IMR-90 (cell line): ENCODE measurements at places on chromosomes 7 and 10. TPM values are rescaled to one million over a fixed set of nuclear protein-coding genes. Genes with fewer than 3 reads are reported as not detected.

- DNase-seq = no peak
Measured at GRCh38 chr7:84264396-84264795, 69.8 kb upstream of the SEMA3A start.

Gene TMEM236
- polyA plus RNA-seq = not detected in 2 replicates

GRCh38 chr7:97016381-97017191 is 8.0 kb downstream of the DLX5 start:
- no peak for DNase-seq

Gene ADAM22
- 0.03 TPM in 2 replicates for polyA plus RNA-seq

Gene BAG3
- 38.4 and 42.5 TPM in 2 replicates for polyA plus RNA-seq

DNA sequence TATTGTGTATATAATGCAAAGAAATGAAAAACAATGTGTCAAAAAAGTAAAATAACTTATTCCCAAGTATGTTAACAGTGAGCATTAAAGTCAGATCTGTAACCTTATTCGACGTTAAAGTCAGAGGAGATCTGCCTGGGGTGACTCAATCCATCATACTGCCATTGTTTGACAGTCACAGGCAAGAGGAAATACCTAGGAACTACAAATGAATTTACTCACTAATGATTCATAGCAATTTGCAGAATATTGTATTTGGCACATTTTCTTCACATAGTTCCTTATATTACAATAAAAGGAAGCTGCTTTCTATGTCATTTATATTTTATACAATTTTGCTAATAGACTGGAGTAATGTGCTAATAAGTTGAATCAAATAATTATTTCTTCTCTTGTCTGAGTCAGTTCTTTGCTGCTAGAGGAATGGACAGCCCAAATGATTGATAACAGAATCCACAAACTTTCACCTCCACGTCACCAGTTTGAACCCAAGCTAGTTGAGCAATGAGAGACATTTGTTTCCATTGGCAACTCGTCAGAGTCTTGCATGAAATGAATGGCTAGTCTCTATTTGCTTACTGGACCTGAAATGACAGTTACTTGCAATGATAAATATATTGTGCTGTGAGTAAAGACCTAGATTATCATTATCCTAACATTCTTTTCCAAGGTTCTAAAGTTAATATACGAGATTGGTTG is 48.5 kb upstream of the TMEM106B start:
- peak; percentile 78 for DNase-seq

Gene PDGFA
- 3.3 and 4.7 TPM in 2 replicates for polyA plus RNA-seq

Gene TMEM229A
- not detected in 2 replicates for polyA plus RNA-seq

DNA sequence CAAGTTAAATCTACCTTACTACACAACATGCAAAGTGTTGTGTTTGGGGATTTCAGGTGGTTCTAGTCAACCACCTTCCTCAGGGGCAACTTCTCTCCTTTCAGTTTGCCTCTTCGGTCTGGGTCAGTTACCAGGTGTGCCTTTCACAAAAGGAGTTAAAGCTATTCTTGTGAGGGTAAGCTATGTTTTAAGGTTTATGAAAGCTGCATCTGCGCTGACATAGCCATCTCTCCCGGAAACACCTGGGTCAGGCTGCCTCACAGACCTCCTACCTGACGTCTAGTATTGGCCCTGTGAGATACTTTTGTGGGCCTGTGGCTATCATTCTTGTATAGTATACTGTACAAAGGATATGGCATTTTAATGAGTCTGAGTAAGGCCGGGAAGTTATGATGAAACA is 67.7 kb upstream of the ITGA8 start:
- no peak for DNase-seq

Gene SPDYE16
- not detected in 2 replicates for polyA plus RNA-seq

DNA sequence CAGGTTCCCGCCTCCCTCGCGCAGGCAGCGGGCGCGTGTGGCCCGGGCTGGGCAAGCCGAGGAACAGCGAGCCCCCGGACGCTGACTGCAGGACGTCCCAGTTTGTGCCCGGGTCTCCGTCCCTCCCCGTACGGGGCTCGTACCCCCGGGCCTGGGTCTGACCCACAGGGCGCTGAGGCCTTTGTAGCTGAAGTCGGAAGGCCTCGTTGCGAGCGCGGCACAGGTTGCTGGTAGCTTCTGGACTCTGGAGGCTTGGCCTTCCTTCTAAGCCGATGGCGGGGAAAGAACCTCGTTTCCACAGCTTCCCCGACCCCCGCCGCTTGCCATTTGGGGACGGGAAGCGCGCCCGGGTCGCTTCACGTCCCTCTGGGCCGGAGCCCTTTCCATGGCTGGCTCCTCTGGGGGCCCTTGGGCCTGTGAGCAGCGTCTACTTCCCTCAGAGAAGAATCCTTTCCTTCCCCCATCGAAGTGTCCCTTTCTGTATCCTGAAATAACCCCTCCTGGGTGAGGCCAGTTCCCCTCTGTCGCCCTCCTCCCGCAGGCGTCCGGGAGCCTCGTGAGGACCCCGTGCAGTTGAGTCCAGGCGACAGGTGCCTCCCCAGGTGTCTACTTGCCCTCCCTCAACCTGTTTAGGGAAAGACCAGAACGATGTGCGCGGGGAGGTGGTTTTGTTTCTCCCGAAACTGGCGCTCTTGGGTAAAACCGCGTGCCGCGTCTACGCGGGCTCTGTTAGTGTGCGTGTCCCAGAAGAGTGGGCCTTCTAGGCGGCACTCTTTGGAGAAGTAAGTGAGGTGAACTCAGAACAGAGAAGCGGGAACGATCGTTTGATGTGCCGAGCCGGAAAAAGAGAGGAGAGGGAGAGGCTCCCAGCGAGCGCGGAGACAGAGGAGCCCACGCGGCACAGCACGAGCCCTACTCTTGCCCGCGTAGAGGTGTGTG is 9.3 kb downstream of the EVX1 start:
- no peak for DNase-seq

DNA sequence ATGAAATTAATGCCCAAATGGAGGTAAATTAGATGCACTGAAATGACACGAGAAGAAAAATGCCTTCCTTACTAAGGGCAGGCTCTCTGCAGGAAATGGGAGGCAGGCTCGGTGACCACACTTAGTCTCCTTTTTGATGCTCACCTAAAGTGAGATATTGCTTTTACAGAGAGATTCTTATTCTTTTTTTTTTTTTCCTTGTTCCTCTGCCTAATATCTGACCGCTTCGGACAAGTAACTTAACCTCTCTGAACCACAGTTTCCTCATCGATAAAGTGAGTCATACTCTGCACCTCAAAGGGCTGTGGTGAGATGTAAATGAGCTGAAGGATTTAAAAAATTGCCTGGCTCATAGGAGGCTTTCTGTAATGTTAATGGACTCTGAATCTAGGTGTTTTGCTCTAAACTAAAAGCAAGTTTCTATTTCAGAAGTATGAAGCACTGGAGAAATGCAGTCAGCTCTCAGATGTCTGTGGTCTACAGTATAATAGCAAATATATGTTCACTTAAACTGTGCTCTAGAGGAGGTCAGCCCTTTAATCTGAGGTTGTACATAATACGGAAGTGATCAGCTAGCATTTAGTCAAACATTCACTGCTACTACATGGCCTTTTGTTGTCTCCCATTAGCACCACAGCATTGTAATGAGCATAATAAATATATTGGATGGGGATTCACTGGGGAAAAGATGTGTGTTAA is 23.2 kb downstream of the NKX2-3 start:
- DNase-seq = no peak

GRCh38 chr10:132363921-132364593 is 32.1 kb downstream of the LRRC27 start:
- DNase-seq = no peak

- no peak for DNase-seq
Measured at GRCh38 chr7:25968205-25968993, 183.6 kb upstream of the NFE2L3 start.

DNA sequence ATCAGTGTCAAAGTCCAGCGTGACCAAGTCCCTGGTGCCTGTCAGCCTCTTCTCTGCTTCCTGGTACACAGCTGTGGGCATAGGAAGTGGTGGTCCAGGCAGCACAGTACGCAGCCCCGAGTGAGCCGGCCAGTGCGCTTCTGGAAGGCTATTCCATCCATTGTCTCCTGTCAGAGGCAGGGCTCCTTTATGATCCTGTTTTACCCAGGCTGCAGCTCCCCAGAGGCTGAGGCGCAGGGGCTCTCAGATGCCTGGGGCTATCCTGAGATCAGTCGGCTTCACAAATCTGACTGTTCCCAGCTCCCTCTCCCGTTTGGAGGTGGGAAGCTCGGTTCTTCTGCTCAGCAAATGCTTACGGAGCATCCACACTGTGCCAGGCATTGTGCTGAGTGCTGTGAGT is 70.3 kb downstream of the LANCL2 start:
- no peak for DNase-seq

- peak; percentile 23 for DNase-seq
Measured at GRCh38 chr7:42174391-42174912, 62.6 kb downstream of the GLI3 start.

GRCh38 chr10:121078672-121079102 is 227.5 kb downstream of the WDR11 start:
- DNase-seq = no peak

DNA sequence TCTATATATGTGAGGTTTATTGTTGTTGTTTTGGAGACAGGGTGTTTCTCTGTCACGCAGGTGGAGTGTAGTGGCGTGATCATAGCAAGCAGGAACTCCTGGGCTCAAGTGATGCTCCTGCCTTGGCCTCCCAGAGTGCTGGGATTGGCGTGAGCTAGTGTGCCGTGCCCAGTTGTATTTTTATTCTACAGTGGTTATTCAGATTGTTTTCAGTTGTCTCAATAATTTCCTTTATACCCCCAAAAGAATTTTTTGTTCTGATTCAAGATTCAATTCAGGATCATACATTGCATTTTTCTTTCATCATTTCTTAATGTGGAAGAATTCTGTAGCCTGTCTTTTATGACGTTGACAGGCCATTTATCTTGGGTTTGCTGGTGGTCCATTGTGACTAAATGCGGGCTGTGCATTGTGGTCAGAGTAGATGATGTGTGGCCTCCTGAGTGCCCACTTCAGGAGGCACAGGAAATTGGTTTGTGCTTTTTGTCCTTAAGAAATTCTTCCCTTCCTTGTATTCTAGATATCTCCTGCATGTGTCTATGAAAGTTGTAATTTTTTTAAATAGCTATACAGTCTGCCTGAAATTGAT is 22.9 kb downstream of the RBM33 start:
- no peak for DNase-seq

Gene HSPA12A
- 14.6 and 16.7 TPM in 2 replicates for polyA plus RNA-seq

DNA sequence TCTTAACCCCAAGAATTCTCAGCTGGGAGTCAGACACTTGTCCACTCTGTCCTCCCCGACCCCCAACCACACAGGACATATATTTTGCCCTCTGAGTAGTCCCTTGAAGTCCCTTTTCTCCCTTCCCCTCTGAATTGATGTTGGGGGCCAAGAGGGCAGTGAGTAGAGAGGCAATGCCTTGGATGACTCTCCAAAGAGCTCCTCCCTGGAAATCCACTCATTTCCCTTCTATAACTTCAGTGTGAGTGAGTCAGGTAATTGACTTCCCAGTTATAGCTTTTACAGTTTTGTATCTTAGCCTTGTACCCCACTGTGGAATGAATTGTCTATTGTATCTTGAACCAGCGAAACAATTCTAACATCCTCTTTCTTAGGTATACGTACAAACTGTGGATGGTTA is 9.2 kb upstream of the ODAD2 start:
- peak; percentile 28 for DNase-seq
